SHP77 (cell line): ENCODE measurements at places on chromosomes 2 and 18.

DNA sequence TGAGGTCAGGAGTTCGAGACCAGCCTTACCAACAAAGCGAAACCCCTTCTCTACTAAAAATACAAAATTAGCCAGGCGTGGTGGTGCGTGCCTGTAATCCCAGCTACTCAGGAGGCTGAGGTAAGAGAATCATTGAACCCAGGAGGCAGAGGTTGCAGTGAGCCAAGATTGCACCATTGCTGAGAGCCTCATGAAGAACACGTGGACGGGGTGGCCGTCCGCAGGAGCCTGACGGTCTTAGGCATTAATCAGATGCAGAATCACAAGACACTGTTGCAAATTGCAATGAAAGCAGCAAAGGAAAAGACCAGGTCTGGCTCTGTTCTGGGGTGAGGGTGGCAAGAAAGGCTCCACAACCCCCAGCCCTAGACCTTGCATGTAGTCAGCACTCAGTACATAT lies 104.0 kb upstream of the SLC66A3 start:
- DNase-seq = no peak

- DNase-seq = no peak
Observed at GRCh38 chr2:240595381-240596079, 9.0 kb downstream of the CAPN10 start.

DNA sequence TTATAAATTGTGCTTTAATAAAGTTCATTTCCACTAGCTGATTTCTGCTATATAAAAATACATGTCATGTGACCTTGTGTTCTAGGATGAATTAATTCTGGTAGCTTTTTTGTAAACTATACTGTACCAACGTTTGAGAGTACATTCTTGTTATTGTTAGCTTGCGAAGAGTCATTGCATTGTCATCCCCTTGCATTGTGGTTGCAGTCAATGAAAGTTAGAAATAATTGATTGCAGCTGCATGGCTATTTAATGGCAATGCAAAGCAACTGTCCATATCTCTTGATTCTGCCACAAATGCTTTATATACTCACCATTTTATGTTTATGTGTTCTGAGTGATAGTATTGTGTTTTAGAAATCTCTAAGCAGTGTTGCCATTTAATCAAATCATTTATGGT lies 91.6 kb downstream of the ZNF407 start:
- DNase-seq = no peak

GRCh38 chr2:53505826-53506225 lies 261.8 kb upstream of the CHAC2 start:
- DNase-seq = no peak

- DNase-seq = no peak
Observed at GRCh38 chr2:221612161-221612560, 40.1 kb upstream of the EPHA4 start.

GRCh38 chr2:212213191-212213590 lies 325.4 kb downstream of the ERBB4 start:
- DNase-seq = no peak

DNA sequence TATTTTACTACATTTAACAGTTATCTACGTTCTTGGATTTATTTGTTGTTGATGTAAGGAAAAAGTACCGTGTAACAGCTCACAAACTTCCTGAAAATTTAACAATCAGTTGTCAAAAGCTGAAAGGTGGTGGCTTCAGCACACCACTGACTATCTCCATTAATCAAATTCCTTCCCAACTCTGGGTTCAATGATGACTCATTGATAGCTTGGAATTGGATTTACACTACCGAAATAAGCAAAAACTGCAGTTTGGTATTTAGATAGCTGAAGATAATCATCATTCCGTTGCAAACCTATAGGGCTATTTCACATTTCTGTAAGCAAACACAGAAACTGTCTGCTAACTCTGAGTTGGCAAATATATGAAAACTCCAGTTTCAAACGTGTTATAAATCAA lies 322.3 kb upstream of the TFPI start:
- DNase-seq = no peak

- no peak for DNase-seq
Observed at GRCh38 chr2:179252423-179252822, 12.2 kb downstream of the SESTD1 start.

DNA sequence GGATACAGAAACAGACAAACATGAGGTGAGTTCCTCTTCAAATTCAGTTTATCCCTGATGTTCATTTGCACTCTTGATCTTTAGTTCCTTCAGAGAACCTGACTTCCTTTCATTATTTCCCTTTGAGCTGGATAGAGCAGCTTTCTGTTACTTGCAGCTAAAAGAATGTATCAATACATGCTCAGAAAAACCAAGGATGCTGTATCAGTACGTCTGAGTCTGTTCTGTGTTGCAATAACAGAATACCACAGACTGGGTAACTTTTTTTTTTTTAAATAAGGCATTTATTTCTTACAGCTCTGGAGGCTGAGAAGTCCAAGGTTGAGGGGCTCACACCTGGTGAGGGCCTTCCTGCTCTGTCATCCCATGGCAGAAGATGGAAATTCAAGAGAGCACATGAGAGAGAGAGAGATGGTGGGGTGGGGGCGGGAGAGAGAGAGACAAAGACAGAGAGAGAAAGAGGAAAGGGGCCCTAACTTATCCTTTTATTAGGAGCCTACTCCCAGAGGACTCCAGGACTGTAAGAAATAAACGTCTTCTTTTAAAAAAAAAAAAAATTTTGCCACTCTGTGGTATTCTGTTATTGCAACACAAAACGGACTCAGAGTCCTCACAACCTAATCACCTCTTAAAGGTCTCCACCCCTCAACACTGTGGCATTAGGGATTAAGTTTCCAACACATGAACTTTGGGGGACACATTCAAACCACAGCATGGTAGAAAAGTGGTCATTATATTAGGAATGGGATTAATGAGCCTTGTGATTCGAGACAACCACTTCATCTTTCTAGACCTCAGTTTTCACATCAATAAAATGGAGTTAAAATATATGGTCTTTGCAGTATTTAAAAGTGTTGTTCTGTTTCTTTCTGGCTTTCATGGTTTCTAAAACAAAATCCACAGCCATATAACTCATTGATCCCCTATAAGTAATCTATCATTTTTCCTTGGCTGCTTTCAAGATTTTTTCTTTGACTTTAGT lies 18.4 kb upstream of the SELENOI start:
- no peak for DNase-seq

- no peak for DNase-seq
Observed at GRCh38 chr18:532018-532417, 31.5 kb upstream of the COLEC12 start.
